Activated naive CD4-positive, alpha-beta T cell treated with Interleukin-2 at 50 U/mL for 16 hours (primary cell): ENCODE measurements at places on chromosomes 1 and 21.

GRCh38 chr1:30853350-30853749, 55.2 kb downstream of the SDC3 start:
- no peak for DNase-seq

GRCh38 chr1:147201276-147201675, 23.9 kb downstream of the FMO5 start:
- DNase-seq, result no peak

DNA sequence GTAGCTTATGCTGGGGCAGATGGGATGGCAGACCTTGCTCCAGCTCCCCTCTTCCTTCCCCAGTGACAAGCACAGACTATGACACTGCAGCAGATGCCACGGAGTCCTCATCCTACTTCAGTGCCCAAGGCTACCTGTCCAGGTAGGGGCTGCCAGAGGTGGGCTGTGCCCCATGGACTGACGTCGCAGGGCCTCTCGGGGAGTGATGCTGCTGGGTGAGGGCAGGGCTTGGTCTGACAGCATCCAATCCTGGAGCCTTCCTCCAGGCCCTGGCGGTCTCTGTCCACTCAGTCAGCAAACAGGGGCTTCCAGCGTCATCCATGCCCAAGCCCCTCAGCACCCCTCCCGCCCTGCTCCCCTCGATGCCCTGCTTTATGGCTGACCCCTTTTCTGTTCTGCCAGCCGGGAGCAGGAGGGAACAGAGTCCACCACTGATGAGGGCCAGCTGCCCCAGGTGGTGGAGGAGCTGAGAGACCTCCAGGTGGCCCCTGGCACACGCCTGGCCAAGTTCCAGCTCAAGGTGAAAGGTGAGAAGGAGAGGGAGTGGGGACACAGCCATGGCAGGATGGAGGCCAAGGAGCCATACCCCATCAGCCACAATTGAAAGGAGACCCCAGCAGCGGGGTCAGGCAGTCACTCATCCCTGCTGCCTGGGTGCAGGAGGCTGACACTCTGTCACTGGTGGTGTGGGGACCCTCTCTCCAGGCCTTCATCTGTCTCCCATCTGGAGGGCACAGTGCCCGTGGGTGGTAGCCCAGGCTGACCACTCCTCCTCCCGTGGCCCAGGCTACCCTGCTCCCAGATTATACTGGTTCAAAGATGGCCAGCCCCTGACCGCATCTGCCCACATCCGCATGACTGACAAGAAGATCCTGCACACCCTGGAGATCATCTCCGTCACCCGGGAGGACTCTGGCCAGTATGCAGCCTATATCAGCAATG, 73.6 kb downstream of the TRIM11 start:
- no peak for DNase-seq

DNA sequence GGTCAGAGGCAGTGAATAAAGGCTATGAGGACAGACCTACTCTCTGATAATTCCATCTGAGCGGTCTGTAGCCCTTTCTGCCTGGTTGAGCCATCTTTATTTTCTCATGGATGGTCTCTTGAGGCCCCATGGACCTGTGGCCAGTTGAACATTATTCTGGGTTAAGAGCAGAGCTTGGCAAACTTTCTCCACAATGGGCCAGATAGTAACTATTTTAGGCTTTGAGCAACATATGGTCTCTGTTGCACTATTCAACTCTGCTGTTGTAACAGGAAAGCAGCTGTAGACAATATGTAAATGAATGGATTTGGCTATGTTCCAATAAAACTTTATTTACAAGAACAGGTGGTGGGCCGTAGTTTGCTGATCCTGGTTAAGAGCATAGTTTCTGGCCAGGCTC, 62.7 kb downstream of the KAZN start:
- no peak for DNase-seq

- no peak for DNase-seq
Observed at GRCh38 chr1:219460896-219461815, 151.7 kb downstream of the ZC3H11B start.
